ENCODE measurements at places on chromosomes 4 and X. TPM values are rescaled to one million over a fixed set of nuclear protein-coding genes. Genes with fewer than 3 reads are reported as not detected.

Gene HPSE
- 1.0 TPM for polyA plus RNA-seq

Gene UNC5C
- polyA plus RNA-seq = 42.0 TPM

Gene ADGRG4
- not detected for polyA plus RNA-seq

Gene UGT2B10
- polyA plus RNA-seq = 0.57 TPM

Gene BEND4
- polyA plus RNA-seq = 1.1 TPM

Gene ITGB1BP2
- 1.3 TPM for polyA plus RNA-seq

Gene SSX4B
- not detected for polyA plus RNA-seq

Gene CEP44
- 27.0 TPM for polyA plus RNA-seq

Gene CXCL9
- polyA plus RNA-seq = not detected

Gene WWC2
- polyA plus RNA-seq = 65.2 TPM

Gene SLC6A8
- 63.5 TPM for polyA plus RNA-seq

Gene GAGE12J
- not detected for polyA plus RNA-seq

Gene NUDT11
- polyA plus RNA-seq = 14.3 TPM

Gene HEPH
- 51.6 TPM for polyA plus RNA-seq

Gene SMR3B
- not detected for polyA plus RNA-seq

Gene SHISA3
- polyA plus RNA-seq = 46.4 TPM

Gene MAOA
- 17.3 TPM for polyA plus RNA-seq

Gene GLRA2
- polyA plus RNA-seq = 0.18 TPM

Gene NHSL2
- 10.1 TPM for polyA plus RNA-seq
